ENCODE measurements at places on chromosomes 16 and 17.

- DNase-seq, result no peak
Observed at GRCh38 chr17:8960325-8961140, 5.0 kb downstream of the PIK3R5 start.

DNA sequence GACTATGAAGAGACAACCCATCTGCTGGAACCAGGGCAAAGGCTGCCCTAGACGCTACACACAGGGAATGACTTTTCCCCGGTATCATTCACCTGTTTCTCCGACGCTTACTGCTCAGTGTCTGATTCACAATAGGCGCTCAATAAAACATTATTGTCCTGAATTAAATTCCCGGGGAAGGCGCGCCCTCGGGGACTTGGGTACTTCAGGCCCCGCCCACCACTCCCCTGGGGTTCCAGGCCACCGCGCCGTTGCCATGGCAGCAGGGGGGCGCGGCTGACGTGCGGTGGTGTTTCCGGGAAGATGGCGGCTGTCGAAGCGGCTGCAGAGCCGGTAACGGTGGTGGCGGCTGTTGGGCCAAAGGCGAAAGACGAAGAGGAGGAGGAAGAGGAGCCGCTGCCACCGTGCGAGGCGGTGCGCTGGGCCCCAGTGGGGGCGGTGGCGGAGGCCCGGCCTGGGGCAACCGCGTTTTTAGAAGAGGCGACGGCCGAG, at the start of gene RUNDC1:
TSS of gene RUNDC1 (plus strand) at position 292 of the 492 bp plus-strand sequence. CDS start at position 304, 12 bp downstream.
- DNase-seq, result peak; percentile 93

GRCh38 chr16:15571557-15571956, 71.4 kb downstream of the MARF1 start:
- no peak for DNase-seq

DNA sequence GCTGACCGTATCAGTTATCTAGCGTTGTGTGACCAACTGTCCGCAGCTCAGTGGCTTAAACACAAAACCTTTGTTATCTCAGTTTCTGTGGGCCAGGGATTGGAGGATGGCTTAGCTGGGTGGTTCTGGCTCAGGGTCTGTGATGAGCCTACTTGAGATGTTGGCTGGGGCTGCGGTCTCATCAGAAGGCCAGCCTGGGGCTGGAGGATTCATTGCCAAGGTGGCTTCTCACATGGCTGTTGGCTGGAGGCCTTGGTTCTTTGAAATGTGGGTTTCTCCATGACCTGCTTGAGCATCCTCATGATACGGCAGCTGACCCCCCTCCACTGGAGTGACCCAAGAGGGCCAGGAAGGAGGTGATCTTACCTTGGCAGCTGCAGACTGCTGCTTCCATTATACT, 16.7 kb downstream of the GSE1 start:
- no peak for DNase-seq

Data from MM.1S (cell line).